Activated T-cell treated with anti-CD3 and anti-CD28 coated beads, Interleukin-2, amount 50 U/mL, for 72 hours (primary cell): ENCODE measurements at places on chromosomes 3 and 15.

- no peak overlapping the region for H3K4me3 ChIP-seq
- no peak overlapping the region for H3K27ac ChIP-seq
- no peaks in the 10 kb centered on the region for H3K36me3 ChIP-seq
These were observed 181.5 kb upstream of the TOPAZ1 start for GRCh38 chr3:44060164-44060563.

DNA sequence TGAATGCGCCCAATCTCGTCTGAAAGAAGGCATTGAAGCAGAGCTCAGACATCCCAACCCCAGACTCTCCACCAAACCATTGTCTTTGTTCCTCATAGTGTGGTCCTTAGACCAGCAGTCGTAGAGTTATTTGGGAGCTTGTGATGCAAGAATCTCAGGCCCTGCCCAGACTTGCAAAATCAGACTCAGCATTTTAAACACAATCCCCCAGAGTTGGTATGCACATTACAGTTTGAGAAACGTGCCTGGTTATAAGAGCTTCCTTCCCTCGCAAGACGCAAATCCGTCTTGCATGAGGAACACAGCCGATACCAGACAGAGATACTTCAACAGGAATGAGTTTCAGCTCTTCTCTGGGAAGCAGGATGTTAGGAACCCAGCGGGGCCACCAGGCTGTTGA, 38.9 kb upstream of the IREB2 start:
- no peak overlapping the region for H3K27ac ChIP-seq
- no peak for DNase-seq
- no peaks in the 10 kb centered on the region for H3K4me1 ChIP-seq
- H3K4me3 ChIP-seq: no peak overlapping the region
- no peaks in the 10 kb centered on the region for H3K36me3 ChIP-seq

- no peak overlapping the region for H3K27ac ChIP-seq
- H3K4me3 ChIP-seq: no peak overlapping the region
- DNase-seq: no peak
- no peaks in the 10 kb centered on the region for H3K27me3 ChIP-seq
- H3K36me3 ChIP-seq: no peaks in the 10 kb centered on the region
These were observed 78.8 kb upstream of the PRR23C start for GRCh38 chr3:139123377-139124095.

DNA sequence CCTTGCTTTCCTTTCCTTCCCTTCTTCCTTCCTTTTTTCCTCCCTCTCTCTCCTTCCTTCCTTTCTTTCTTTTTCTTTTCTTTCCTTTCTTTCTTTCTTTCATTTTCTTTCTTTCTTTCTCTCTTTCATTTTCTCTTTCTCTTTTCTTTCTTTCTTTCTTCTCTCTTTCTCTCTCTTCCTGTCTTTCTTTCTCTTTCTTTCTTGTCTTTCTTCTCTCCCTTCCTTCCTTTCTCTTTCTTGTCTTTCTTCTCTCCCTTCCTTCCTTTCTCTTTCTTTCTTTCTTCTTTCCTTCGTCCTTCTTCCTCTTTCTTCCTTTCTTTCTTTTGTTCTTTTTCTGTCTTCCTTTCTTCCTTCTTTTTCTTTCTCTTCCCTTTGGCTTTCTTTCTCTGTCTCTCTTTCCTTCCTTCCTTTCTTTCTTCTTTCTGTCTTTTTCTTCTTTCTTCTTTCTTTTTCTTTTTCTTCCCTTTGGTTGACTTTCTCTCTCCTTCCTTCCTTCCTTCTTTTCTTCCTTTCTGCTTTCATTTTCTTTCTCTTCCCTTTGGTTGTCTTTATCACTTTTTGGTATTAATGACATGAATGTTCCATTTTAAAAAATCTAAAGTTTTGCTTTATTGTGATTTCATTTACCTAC, 496.4 kb upstream of the CBLB start:
- peaks cover 8% of the 10 kb centered on the region for H3K4me1 ChIP-seq
- peak overlapping the region; percentile 96 for H3K27ac ChIP-seq
- no peaks in the 10 kb centered on the region for H3K27me3 ChIP-seq
- DNase-seq: no peak

- H3K27ac ChIP-seq: no peak overlapping the region
- H3K36me3 ChIP-seq: no peaks in the 10 kb centered on the region
- no peaks in the 10 kb centered on the region for H3K27me3 ChIP-seq
These were observed 81.6 kb upstream of the CHMP2B start for GRCh38 chr3:87145553-87145952.

DNA sequence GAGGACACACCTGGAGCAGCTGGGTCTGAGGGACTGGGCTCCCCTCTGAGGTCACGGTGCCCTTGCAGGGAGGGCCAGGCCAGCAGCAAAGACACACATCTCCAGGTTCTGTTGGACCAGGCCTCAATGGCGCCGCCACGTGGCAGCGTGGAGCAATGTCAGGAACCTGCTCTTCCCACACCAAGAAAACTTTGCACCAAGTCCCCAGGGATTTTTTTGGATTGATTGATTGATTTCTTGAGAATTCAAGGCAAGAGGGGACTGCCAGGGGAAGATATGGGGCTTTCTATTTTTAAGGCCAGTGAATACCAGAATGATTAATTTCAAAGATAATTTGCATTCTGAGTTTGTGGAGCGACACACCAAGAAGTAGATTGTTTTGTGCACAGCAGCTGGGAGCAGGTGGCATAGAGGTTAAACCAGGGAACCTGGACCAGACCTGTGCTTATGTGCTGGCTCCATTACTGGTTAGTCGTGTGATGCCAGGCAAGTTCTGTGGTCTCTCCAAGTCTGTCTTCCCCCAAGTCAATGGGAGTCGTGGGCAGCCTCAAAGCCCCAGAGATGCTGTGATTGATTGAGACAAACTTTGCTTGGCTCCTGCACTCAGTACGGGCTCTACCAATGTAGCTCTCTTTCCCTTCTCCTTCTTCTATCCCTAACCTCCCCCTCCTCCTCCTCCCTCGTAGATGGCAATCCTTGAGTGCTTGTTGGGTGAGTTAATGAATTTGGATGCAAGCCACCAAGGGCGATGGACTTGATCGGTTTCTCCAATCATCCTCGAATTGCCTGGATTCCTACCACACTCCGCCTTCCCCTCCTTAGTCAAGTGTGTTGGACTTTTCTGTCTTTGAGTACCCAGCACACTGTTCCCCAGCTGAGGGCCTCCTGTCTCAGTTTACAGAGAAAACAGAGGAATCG, 96.2 kb upstream of the TRPM1 start:
- no peaks in the 10 kb centered on the region for H3K36me3 ChIP-seq
- H3K27ac ChIP-seq: no peak overlapping the region
- peaks cover 9% of the 10 kb centered on the region for H3K27me3 ChIP-seq
- peak; percentile 71 for DNase-seq
- peaks cover 28% of the 10 kb centered on the region for H3K4me1 ChIP-seq
- H3K4me3 ChIP-seq: no peak overlapping the region

- H3K4me3 ChIP-seq: no peak overlapping the region
- peaks cover 6% of the 10 kb centered on the region for H3K27me3 ChIP-seq
- no peaks in the 10 kb centered on the region for H3K4me1 ChIP-seq
- no peak overlapping the region for H3K27ac ChIP-seq
These were observed 33.1 kb upstream of the UBE2Q2 start for GRCh38 chr15:75809986-75810750.

DNA sequence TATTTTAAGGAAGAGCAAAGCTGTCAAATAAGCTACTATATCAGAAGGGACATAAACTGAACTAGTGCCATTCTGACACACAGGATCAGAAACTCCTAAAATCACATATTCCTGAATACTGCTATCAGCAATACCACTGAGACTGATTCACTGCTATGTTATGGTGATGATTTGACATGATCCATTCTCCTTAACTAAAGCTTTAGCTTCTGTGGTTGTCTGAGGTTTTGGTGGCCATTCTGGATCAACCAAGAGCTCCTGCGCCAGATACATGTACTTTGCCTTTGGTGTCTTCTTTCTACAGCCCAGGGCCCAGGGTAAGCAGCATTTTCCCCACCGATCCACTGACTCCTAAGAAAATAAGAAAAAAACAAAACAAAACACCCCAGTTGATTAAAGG, 6.7 kb upstream of the GP5 start:
- H3K36me3 ChIP-seq: peaks cover 16% of the 10 kb centered on the region
- H3K4me1 ChIP-seq: peaks cover 20% of the 10 kb centered on the region
- no peak overlapping the region for H3K4me3 ChIP-seq
- H3K27me3 ChIP-seq: no peaks in the 10 kb centered on the region
- H3K27ac ChIP-seq: peak overlapping the region; percentile 58
- DNase-seq: no peak

DNA sequence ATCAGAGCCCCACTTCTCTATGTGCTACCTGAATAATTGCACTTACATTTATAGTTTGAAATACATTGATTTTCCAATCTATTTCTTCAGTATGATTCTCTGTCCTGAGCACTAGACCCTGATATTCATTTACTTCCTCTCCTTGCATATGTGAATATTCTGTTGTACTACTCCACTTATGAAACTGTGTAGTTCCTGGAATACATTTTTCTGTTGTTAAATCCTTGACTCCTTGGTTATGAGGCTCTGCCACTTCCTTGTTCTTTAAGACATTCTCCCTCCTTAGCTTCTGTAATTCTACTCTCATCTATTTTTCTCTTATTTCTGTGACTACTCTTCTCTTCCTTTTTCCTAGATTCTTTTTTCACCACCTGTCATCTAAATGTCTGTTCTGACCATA, 12.9 kb upstream of the MGA start:
- H3K27ac ChIP-seq: no peak overlapping the region
- H3K4me1 ChIP-seq: no peaks in the 10 kb centered on the region
- H3K4me3 ChIP-seq: no peak overlapping the region

DNA sequence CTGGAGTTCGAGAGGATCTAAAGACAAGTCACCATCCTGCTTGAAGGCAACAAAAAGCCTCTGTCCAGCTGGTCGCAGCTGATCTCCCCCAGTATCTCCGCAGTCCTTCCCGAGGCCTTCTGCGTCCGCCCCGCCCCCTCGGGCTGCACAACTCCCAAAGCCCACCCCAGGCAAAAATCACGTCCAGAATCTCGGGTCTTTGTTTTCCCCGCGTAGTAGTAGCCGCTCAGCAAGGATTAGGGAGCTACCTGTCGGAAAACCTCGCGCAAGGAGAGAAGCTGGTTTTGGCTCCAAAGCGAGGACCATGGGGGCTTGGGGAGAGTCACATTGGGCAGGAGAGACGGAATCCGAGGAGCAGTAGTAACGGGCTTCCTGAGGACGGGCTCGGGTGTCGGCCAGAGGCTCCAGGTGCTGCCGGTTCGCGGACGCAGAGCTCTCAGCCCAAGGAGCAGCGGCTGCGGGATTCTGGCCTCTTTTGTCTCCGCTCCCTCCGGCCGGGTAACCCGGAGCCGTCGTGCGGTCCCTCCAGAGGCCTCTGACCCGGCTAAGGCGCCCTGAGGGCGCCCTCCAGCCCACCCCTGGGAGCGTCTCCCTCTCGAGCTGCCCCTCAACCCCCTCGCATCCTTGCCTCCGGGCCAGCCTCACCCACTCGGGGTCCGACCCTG, 401 bp downstream of the ZSCAN29 start:
- peak overlapping the region; percentile 95 for H3K27ac ChIP-seq
- H3K27me3 ChIP-seq: no peaks in the 10 kb centered on the region
- DNase-seq: no peak
- peaks cover 41% of the 10 kb centered on the region for H3K36me3 ChIP-seq

DNA sequence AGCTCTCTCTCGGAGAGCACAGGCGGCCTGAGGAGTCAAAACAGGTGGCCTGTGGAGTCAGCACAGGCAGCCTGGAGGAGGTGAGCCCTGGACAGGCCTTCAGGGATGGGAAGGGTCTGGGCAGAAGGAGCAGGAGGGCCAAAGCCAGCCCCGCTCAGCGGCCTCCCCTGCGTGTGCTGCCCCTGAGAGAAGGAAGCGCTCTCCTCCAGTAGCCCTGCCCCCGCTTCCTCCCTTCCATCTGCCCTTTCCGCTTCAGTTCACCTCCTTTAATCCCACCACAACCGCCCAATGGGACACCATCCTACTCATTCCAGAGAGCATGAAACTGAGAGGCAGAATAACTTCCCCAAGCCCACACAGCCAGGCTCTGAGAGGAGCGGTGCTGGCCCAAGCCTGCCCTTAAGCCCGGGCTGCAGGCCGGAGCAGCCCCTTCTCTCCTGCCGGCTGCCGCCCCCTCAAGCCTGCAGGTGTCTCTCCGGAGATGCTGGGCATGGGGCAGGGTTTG, 3.2 kb upstream of the NR2E3 start:
- H3K36me3 ChIP-seq: no peaks in the 10 kb centered on the region
- no peaks in the 10 kb centered on the region for H3K4me1 ChIP-seq
- no peaks in the 10 kb centered on the region for H3K27me3 ChIP-seq
- DNase-seq: no peak

DNA sequence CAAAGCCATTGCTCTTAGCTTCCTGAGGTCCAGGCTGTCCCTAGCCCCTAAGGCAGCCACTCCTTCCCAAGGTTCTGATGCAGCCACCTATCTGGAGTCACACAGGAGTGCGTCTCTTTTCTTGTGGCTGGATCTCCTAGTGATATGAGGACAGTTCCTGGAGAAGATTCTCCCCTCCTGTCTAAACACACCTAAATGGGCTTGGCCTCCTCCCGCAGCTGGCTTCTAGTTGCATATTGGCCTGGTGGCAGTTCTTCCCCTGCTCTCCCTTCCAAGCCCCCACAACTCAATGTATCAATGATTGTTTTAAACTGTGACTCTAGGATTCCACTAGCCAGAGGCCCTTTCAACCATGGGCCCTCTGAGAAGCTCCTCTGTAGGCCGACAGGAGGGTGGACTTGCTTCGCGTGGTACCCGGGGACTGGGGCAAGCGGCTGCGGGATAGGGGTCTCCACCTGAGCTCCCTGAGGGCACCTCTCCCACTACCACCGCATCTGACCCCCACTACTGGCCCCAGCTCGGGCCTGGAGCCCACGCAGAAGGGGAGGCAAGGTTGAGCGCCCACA, 1.4 kb downstream of the ITGA11 start:
- peaks cover 62% of the 10 kb centered on the region for H3K27me3 ChIP-seq
- no peak for DNase-seq
- no peaks in the 10 kb centered on the region for H3K4me1 ChIP-seq
- H3K36me3 ChIP-seq: no peaks in the 10 kb centered on the region
- no peak overlapping the region for H3K4me3 ChIP-seq

DNA sequence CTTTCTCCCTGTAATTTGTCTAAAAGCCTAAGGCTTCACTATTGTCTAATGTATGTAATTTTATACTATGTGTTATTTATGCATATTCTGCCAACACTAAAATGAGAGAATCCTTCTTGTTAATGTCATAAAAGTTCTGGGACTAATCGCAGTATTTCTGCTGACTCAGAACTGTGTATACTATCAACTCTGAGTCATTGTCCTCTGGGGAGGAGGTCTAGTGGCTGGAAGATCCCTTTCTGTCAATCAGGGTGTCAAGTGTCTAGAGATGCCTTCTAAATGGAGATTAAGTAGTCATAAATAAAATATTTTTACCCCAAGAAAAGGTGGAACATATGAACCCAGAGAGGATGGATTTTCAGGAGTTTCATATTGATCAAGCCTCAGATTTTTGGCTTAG, 473.4 kb downstream of the AGBL1 start:
- H3K4me1 ChIP-seq: no peaks in the 10 kb centered on the region
- H3K36me3 ChIP-seq: no peaks in the 10 kb centered on the region
- H3K27ac ChIP-seq: no peak overlapping the region
- no peak overlapping the region for H3K4me3 ChIP-seq
- no peaks in the 10 kb centered on the region for H3K27me3 ChIP-seq
- no peak for DNase-seq

DNA sequence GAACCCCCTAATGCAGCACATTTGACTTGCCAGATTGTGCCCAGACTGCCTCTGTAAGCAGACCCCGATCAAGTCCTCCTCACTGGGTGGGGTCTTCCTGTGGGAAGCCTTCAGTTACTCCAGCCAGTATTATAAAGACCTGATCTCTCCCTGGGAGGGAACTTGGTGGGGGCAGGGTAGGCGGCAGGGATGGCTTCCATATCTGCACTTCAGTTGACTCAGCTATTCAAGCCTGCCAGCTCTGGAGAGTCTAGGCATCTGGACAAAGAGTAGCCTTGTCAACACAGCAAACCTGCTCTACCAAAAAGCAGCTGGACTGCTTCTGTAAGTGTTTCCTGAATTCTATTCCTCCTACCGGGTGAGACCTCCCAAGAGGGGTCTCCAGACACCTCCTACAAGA, 21.0 kb upstream of the SLC25A38 start:
- no peaks in the 10 kb centered on the region for H3K36me3 ChIP-seq
- H3K27ac ChIP-seq: no peak overlapping the region
- no peak for DNase-seq
- H3K27me3 ChIP-seq: peaks cover 4% of the 10 kb centered on the region
